ENCODE measurements at places on chromosomes 3 and 15. TPM values are rescaled to one million over a fixed set of nuclear protein-coding genes. Genes with fewer than 3 reads are reported as not detected.

CYP1A1 gene
- 4.8 TPM for total RNA-seq

DNA sequence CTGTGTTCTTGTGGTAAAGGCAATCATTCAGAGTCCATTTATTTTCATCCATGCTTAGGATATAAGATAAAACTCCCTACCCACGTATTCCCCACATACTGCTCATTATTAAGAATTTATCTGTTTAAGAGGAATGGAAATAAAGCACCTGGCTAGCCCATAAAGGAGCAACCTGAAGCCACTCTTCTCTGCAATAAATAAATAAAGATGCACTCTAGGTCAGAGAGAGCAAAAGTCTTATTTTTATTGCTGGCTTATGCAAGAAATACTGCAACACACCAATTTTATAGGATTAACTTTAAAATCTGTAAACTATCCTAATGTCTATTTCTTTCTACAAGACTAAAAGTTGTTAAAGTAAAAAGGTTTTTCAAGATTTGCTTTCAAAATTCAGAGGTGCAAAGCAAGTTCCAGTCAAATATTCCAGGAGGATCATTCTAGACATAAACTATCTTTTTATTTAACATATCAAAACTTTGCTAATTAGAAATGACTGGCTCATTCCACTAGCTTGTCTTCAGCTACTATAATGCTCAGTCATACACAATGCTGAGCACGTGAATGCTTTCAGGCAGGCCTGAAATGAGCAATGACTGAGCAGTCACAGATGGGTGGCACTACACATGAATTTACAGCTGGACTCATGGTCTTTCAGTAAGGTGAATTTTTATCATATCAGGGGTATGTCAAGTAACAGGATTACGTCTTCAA, 7.1 kb downstream of the TJP1 start:
- DNase-seq = no peak

DNA sequence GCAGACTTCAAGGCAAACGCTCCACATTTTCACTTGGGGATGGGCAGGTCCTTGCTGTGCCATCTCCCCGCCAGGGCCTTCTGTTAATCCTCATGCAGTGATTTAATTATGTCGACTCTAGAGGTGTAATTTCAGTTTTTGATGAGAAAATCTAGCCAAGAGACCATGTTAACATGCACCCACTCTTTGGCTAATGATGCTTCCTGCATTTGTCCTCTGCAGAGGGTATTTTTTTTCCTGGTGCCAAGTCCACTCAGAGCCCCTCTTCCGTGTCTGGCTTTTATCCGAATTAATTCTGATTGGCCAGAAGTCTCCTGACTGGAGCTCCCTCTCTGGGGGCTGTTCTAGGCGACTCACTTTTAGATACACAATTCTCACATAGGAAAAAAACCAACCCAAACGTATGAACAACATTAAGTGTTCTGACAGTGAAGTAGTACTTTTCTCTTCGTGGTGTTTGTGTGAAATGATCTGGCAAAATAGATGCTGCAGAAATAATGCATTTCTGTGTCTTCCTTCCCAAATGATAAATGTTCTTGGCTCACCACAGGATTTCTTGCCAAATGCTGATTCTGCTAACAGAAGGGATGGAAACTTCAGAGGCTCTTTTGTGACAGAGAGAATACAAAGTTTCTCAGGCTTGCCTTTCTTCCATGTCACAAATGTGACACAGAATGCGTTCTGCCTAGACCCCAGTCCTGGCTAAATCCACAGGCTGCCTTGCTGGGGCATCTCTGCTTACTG, 190.0 kb downstream of the CACNA2D3 start:
- no peak for DNase-seq

PLA1A gene
- total RNA-seq = not detected

DNA sequence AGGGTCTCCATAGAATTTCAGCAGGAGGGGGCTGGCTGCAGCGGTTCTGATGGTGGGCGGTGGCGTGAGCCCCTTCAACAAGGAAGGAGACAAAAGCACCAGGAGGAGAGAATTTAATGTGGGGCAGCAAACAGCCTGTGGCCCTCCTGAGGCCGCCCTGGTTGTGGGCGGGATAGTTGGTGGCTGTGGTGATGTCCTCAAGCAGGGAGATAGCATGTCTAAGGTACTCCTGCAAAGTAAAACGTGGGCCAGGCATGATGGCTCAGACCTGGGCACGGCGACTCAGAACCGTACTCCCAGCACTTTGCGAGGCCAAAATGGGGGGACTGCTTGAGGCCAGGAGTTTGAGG, 94.0 kb downstream of the LRRK1 start:
- DNase-seq = peak; percentile 9

- no peak for DNase-seq
These were observed 184.7 kb downstream of the MEGF11 start for GRCh38 chr15:66068801-66069200.

SERPINI2 gene
- not detected for total RNA-seq

TUSC7 gene
- total RNA-seq = not detected

GRCh38 chr3:25423780-25424588, 4.1 kb upstream of the RARB start:
- DNase-seq = no peak

DNA sequence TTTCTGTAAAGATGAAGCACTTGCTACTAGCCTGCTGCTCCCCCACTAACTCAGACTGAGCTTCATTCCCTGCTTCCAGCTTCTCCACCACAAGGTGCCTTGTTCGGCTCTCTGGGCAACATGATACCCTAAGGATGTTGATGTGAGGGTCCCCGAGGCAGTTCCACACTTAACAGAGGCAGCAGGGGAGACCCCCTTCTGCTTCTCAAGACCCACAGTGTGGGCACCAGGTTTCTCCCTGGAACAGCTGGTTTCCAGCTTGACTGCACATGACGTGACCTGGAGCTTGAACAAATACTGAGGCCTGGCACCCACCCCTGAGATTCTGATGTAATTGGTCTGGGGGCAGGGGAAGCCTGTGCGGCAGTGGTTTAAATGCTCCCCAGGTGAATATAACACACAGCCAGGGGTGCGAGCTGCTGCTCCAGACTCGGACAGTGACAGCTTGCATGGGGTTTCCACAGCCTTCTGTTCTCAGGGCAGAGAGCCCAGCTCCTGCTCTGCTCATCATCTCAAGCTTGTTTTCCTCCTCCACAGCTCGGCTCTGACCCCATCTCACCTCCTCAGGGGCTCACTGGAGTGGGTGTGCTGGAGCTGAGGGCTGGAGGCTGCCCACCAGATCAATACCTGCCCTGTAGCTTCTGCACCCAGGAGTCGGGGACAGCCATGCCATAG, 95.0 kb upstream of the HACD2 start:
- DNase-seq = no peak

DNA sequence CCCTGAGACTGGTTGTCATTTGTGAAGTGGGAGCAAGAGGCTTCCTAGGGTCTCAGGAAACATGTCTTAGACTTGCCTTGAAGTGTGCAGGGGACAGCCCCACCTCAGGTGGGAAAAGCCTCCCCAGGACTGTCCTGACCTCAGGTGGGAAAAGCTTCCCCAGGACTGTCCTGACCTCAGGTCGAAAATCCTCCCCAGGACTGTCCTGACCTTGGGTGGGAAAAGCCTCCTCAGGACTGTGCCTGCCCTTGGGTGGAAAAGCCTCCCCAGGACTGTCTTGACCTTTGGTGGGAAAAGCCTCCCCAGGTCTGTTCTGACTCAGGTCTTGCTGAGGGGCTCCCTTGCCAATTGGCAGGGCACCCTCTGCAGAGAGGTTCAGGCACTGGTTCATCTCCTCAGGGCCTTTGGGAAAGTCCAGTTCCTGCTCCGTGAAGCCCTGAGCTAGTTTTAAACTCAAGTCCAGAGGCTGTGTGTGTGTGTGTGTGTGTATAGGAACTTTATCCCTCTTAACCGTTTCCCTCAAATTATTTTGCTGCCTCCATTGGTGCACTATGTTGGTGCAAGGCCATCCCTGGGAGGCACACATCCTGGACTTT, 64.7 kb downstream of the WNT7A start:
- DNase-seq = no peak

Measured in activated CD8-positive, alpha-beta T cell treated with anti-CD3 and anti-CD28 coated beads, Interleukin-2, amount 10 ng/mL, durations not matched to agents 7 days and 5 days (primary cell).